ENCODE measurements at places on chromosomes 2 and 18. TPM values are rescaled to one million over a fixed set of nuclear protein-coding genes. Genes with fewer than 3 reads are reported as not detected.

- H3K4me1 ChIP-seq = no peaks in the 10 kb centered on the region
- H3K4me3 ChIP-seq = no peak overlapping the region
- DNase-seq = no peak
- H3K36me3 ChIP-seq = peaks cover 25% of the 10 kb centered on the region
Observed at GRCh38 chr2:106124905-106125549, 69.1 kb downstream of the UXS1 start.

- H3K27me3 ChIP-seq = no peaks in the 10 kb centered on the region
- no peak for DNase-seq
- no peaks in the 10 kb centered on the region for H3K36me3 ChIP-seq
- no peak overlapping the region for H3K27ac ChIP-seq
- H3K4me1 ChIP-seq = no peaks in the 10 kb centered on the region
Observed at GRCh38 chr18:62732617-62733016, 17.3 kb downstream of the PHLPP1 start.

The SOS1 gene
- 49.5 TPM for total RNA-seq

DNA sequence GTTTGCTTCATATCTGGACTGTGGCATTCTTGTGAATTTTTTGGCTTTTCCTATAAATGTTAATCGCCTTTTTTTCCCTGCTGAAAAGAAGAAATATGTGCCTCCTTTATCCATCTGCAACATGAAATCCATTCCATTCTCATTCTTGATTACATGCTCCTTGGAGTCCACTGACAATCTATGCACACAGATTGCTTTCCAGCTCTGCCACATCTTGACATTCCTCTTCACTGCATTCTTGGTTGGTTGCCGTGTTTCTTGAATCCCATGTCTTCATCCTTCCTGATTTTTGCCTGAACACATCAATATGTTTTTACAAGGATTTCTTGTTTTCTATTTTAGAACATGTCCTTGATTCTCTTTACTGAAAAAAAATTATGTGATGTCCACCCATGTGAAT is 26.7 kb upstream of the BIRC6 start:
- no peaks in the 10 kb centered on the region for H3K4me1 ChIP-seq
- no peak for DNase-seq
- no peaks in the 10 kb centered on the region for H3K27me3 ChIP-seq

The SOX11 gene
- total RNA-seq = 19.8 TPM

The FABP1 gene
- 0.32 TPM for total RNA-seq

DNA sequence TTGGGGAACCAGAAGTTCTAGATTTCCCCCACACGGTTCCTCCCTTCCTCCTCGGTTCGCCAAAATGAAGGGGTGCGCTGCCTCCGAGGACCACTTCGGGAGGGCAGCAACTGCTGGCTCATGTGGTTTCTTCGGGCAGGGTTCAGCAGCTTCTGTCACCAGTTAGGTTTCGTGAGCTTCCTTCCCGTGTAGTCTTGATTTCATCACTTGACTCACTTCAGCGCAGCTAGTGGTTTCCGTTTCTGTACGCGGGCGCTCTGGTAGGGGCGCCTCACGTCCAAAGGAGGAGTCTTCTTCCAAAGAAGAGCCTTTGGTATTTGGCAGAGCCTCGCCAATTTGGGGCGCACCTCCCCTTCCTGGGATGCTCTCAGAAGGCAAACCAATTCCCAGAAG is 485 bp upstream of the GALNT3 start:
- no peak overlapping the region for H3K4me3 ChIP-seq
- H3K27ac ChIP-seq = no peak overlapping the region
- no peak for DNase-seq

- H3K4me3 ChIP-seq = no peak overlapping the region
- DNase-seq = no peak
- H3K36me3 ChIP-seq = no peaks in the 10 kb centered on the region
- H3K27ac ChIP-seq = no peak overlapping the region
- no peaks in the 10 kb centered on the region for H3K27me3 ChIP-seq
- H3K4me1 ChIP-seq = no peaks in the 10 kb centered on the region
Observed at GRCh38 chr18:7417727-7418126, 149.4 kb upstream of the PTPRM start.

The SERPINB11 gene
- total RNA-seq = not detected

DNA sequence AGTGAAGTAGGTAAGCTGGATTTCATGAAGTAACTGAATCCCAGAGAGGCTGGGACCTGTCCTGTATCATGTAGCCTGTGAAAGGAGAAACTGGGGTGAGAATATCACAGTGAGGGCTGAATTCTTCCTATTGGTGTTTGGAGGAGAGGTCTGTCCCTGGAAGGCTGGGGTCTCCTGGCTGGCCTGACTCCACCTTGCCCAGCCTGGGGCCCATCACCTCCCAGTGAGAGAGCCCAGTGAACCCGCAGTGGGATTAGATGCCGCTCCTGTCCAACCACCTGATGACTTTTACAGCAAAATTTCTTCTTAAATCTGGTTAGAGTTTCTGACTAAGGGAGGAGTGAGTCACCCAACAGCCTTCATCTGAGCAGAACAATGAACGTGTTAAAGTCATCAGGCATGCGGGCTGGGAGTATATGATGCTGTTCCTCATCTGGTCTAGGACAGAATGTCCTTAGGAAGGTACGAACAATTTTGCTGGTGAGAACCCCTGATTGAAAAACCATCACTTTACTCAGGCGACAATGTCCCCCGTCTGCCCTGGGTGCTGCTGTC is 152.9 kb downstream of the LPIN1 start:
- H3K27ac ChIP-seq = no peak overlapping the region
- no peaks in the 10 kb centered on the region for H3K4me1 ChIP-seq
- no peaks in the 10 kb centered on the region for H3K27me3 ChIP-seq
- no peaks in the 10 kb centered on the region for H3K36me3 ChIP-seq
- no peak overlapping the region for H3K4me3 ChIP-seq
- no peak for DNase-seq

DNA sequence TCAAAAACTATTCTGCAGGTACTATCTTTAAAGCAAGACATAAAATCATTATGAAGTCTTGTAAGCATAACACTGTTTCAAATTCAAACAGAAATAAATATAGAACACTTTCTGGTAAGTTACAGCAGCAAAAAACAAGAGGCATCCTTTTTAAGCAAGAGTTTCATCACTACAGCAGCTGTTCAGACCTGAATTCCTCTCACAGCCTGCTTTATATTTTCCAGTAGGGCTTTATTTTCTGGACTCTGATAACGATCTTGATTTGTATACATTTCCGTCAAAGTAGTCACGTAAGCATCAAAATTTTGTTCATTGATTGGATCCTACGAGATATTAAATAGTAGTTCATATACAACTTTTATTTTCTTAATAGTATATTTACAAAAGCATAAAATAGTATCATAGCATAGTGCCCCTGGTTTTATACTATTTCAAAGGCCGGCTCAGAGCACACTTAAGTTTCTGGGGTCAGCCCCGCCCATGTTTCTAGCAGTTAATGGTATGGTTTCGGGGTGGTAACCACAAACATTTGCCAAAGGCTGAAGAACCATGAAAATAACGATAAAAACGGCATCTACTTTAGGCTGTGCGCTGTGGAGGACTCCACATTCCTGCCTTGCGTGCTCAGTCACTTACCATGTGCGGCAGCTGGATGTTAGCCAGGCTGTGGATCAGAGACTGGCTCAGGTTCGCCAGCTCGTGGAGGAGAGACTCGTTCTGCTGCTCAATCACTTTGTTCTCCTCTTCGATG is 47.5 kb upstream of the PXDN start:
- H3K4me3 ChIP-seq = peak overlapping the region; percentile 42
- H3K27me3 ChIP-seq = no peaks in the 10 kb centered on the region
- H3K36me3 ChIP-seq = no peaks in the 10 kb centered on the region
- peaks cover 38% of the 10 kb centered on the region for H3K4me1 ChIP-seq
- peak overlapping the region; percentile 95 for H3K27ac ChIP-seq
- DNase-seq = peak; percentile 97

- no peak for DNase-seq
- H3K27ac ChIP-seq = no peak overlapping the region
- H3K4me3 ChIP-seq = no peak overlapping the region
- H3K4me1 ChIP-seq = no peaks in the 10 kb centered on the region
- no peaks in the 10 kb centered on the region for H3K36me3 ChIP-seq
Observed at GRCh38 chr2:147600646-147601045, 244.2 kb upstream of the ACVR2A start.

DNA sequence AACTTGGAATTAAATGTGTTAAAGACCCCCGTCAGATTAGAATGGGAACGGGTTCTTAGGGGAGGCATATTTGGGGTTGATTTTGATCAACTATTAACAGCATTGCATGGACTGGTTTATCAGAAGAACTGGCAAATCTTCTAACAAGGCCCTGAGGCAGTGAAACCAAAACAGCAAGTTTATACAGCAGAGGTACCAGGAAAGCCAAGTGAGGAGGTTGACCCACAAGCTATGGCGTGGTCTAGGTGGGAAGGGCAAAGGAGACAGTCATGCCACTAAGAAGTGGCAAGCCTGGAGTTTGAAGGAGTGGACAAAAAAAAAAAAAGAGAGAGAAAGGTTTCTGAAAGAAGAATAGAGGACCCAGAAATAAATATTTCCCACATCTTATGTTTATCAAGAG is 187.0 kb downstream of the MREG start:
- H3K27ac ChIP-seq = peak overlapping the region; percentile 18
- peaks cover 9% of the 10 kb centered on the region for H3K4me1 ChIP-seq
- peak overlapping the region; percentile 23 for H3K4me3 ChIP-seq
- H3K36me3 ChIP-seq = no peaks in the 10 kb centered on the region
- no peaks in the 10 kb centered on the region for H3K27me3 ChIP-seq

- 0 out of 2 replicates have a peak, but pooled peaks cover 6% of the 10 kb centered on the region for H3K4me1 ChIP-seq
- H3K4me3 ChIP-seq = no peak overlapping the region
- H3K27ac ChIP-seq = no peak overlapping the region
- H3K27me3 ChIP-seq = no peaks in the 10 kb centered on the region
- H3K36me3 ChIP-seq = no peaks in the 10 kb centered on the region
Observed at GRCh38 chr2:173191601-173192000, 116.0 kb downstream of the MAP3K20 start.

The KCNG2 gene
- total RNA-seq = not detected

GRCh38 chr2:150421126-150421651 is 66.3 kb downstream of the RND3 start:
- H3K4me3 ChIP-seq = no peak overlapping the region
- H3K4me1 ChIP-seq = peaks cover 6% of the 10 kb centered on the region
- no peaks in the 10 kb centered on the region for H3K36me3 ChIP-seq
- no peak for DNase-seq

The QPCT gene
- 3.2 TPM for total RNA-seq

Data from SJCRH30 (cell line).